ENCODE measurements at places on chromosomes 4 and X.

- DNase-seq = no peak
These were observed 173.8 kb downstream of the NSUN7 start for GRCh38 chr4:40923316-40924095.

DNA sequence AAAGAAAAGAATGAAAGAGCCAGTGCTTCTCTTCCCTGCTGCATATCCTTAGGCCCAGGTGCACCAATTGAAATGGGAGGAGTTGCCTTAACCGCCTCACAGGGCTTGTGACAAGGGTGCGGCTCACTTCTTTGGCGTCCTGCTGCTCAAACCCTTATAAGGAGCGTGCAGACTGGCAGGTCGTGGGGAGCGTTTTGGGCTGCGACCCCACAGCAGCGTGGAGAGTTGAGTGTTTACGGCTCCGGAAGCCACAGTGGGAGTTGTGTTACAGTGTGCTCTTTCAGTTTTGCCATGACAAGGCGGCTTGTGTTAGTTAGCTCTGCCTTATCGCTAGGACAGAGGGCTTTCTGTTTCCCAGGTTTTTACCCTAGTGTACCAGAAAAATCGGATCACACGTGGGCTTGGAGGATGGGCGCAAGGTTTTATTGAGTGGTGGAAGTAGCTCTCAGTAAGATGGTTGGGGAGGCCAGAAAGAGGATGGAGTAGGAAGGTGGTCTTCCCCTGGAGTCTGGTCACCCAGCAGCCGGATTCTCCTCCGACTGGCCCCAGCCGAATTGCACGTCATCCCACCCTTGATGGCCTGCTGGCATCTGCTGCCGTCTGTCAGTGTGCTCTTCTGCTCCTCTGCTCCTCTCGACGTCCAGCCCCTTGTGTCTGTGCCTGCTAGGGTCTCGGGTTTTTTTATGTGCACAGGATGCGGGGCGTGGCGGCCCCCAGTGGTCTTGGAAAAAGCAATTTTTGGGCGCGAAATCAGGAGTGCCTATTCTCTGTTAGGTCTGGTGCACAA lies 718.9 kb downstream of the ARAP2 start:
- no peak for DNase-seq

DNA sequence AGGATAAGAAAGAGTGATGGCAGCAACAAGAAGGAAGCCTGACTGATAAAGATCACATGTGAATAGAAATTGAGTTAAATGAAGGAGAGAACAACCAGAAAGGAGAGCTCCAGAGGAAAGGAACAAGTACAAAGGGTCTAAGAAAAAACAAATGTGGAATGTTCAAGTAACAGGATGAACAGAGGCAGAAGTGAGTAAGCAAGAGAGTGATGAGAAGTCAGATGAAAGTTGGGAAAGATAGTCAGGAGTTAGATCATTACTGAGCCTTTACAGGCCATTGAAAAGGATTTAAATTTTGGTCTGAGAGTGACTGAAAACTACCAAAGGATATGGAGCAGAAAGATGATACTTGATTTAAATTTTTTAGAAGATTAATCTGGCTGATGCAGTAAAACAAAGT lies 38.1 kb downstream of the NFXL1 start:
- no peak for DNase-seq

DNA sequence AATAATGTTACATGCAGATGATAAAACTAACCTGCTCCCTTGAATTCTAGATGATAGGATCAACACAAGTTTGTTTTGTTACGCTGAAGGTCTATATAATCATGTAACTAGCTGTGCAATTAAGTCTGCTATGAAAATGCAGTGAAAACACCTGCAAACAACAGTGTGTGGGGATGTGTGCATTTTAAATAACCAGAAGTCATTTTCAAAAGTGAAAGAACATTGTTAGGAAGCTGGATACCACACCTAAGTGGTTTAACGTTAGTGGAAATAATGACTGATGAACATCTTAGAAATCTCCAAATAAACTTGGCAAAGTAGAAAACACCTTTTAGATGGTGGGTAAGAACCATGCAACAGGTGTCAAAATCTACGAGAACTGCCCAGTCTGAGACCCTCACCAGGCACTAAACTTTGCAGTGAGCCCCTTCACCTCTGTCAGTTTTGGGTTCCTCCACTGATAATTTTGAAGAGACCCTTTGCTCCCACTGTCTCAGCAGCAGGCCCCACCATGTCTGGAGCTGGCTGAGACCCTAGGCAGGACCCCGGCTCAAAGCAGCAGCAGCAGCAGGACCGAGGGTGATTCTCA lies 36.6 kb downstream of the CHST7 start:
- no peak for DNase-seq

DNA sequence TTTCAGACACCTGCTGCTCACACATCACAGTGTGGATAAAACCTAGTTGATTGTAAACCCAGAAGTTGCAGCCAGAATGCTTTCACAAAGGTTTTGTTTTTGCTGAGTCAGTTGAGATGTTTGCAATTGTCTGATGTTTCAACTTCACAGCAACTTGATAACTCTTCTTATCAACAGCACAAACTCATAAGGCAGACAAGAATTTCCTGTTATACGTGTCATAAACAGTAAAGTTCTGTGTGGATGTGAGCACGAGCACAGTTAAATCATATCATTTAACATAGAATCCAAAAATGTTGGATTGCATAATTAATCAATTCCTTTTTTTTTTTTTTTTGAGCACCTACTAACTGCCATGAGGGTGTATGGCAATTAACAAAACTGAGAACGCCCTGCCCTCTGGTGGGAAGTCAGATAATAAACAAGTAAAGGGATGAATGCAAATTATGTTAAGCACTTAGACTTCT lies 512.2 kb downstream of the PDHA2 start:
- DNase-seq = no peak

DNA sequence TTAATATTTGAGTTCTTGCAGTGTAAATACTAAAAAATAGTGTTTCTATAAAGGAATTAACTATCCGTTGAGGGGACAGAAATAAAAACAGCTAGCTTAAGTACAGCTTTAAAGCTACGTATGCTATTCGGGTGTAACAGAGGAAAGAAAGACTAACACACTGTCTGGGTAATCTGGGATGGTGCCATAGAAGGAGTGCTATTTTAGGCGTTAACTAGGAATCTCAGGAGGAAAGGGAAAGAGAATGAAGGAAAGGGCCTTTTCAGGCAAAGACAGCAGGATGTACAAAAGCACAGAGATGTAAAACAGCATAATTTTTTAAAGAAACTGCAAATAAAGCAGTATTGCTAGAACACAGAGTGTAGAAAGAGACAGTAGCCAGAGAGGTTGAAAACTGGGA lies 161.8 kb downstream of the RAP1GDS1 start:
- no peak for DNase-seq

- DNase-seq = no peak
These were observed 88.4 kb downstream of the FRMPD3 start for GRCh38 chrX:107537815-107538214.

GRCh38 chr4:143026459-143027170 lies 158.1 kb upstream of the USP38 start:
- no peak for DNase-seq

DNA sequence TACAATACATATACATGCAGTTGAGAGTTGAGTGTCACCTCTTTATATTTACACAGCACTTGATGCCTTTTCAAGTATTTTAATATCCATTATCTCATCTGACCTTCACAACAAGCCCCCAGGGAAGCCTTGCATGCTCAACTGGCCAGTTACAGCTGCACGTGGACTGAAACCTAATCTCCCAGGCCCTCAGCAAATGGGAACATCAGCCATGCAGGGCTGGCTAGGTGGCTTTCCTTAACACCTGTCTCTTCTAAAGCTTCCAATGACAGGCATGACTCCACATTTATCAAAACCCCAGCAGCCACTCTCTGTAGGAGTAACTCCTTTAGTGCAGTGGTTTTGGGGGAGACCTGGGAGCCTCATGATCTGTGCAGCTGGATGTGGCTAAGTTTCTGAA lies 56.4 kb downstream of the PHKA2 start:
- no peak for DNase-seq

- DNase-seq = no peak
These were observed 219.0 kb upstream of the CPEB2 start for GRCh38 chr4:14783011-14783877.

GRCh38 chr4:53863158-53863557 lies 201.2 kb downstream of the CHIC2 start:
- DNase-seq = no peak

DNA sequence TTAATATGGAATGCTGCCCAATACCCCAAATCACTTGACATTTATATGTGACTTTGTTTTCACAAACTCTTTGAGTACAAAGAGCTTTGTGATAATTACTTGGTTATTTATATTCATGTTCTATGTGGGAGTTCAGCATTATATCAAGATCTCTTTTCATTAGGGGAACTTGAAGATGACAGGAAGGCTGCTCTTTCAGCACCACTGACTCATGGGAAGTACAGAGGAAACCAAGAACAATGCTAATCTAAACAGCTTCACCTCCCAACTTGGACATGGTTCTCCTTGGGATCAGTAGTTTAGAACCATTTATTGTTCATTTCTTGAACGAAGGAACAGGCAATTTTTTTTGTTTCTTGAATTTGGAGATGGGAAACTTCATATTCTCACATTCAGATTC lies 184.0 kb upstream of the AFF2 start:
- DNase-seq = no peak

All from activated gamma-delta T cell treated with anti-CD3 and anti-CD28 coated beads, Interleukin-2, amount 50 U/mL, for 16 hours (primary cell).